ENCODE measurements at places on chromosomes 6 and 20.

- DNase-seq = no peak
Measured at GRCh38 chr6:124955108-124955856, 7.0 kb upstream of the RNF217 start.

GRCh38 chr6:34523441-34524206, 32.5 kb downstream of the SPDEF start:
- DNase-seq = no peak

DNA sequence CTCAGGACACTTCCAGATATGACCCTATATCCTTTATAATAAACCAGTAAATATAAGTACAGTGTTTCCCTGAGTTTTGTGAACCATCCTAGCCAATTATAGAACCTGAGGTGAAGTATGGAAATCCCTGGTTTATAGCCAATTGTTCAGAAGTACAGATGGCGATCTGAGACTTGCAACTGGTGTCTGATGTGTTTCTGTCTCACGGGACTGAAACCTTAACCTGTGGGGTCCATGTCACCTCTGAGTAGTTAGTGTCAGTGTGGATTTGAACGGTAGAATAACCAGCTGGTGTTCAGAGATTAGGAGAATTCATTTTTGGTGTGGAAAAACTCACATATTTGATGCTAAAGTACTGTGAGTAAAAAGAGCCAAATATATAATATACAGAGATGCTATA, 606.6 kb downstream of the MAFB start:
- DNase-seq = no peak

- DNase-seq = peak; percentile 84
Measured at GRCh38 chr6:11202513-11203305, 29.8 kb downstream of the NEDD9 start.

DNA sequence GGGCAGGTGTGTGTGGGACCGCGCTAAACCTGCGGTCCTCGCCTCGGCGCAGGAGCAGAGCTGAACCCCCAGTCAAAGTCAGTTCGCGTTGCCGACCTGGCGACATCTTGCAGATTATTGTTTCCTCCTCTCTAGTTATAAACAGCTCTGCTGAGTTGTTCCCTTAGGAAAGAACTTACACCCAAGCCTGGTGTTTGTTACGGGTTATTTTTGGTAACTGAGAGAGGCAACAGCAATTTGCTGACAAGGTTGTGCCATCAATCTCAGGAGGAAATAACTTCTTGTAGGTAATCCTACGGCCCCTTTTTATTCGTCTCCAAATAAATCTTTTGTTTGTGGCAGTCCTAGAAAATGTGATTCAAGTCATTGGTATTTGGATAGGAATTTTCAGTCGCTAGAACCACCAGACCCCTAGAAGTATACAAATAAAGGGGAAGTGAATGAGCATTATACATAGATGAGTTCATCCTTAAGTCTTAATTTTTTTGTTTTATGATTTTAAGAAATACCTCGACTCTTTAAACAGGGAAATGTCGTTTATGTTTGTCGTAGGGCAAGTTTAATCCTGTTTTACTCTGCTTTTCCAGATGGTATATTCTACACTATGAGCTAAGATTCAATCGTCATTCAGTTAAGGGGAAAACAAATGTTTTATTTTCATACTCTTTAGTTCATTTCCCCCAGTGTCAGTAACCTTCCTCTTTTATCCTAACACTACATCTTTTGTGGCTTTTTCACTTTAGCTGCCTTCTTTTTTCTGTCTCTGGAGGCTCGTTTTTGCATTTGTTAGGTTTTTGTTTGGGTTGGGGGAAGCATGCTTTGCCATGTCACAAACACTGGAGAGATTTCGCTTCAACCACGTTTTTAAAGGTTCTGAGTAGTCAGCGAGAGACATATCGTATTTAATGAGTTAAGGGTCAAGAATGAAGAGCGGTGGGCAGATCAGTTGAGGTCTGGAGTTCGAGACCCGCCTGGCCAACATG, 1.2 kb downstream of the PM20D2 start:
- peak; percentile 57 for DNase-seq

- DNase-seq = peak; percentile 49
Measured at GRCh38 chr6:151263967-151264366, 24.2 kb downstream of the AKAP12 start.

DNA sequence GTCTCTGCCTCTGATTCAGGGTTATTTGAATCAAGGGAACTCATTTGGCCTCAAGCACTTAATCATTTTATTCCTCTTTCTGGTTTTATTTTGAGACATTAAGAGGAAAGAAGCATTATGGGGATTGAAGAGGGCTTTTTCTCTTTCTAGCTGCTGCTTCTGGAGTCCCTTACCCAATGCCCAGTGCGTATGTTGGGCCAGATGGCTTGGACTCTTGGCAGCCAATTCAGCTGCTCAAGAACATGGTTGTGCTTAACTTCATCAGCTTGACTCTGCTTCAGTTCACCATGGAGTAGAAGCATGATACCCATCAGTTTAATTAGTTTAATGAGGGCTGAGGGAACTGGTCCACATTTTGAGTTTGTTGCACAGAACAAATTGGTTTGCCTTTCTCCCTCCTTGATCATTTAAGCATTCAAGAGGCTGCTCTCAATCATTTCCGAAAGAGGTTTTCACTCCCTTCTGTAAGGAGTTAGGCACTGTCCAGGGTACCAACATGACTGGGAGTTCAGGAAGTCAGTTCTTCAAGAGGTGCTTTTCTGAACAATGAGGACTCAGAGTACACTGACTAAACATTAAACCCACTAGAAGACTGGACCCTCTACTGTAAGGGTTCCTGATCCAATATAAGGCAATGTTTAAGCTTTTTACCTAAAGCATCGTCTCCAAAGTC, 14.6 kb downstream of the PDYN start:
- no peak for DNase-seq
